ENCODE measurements at places on chromosomes 13 and 19. TPM values are rescaled to one million over a fixed set of nuclear protein-coding genes. Genes with fewer than 3 reads are reported as not detected.

The NLRP11 gene
- total RNA-seq = 0.05 TPM

The ZNF136 gene
- total RNA-seq = 11.7 TPM

The ARHGAP45 gene
- total RNA-seq = 107 TPM

The C5AR1 gene
- total RNA-seq = 0.79 TPM

DNA sequence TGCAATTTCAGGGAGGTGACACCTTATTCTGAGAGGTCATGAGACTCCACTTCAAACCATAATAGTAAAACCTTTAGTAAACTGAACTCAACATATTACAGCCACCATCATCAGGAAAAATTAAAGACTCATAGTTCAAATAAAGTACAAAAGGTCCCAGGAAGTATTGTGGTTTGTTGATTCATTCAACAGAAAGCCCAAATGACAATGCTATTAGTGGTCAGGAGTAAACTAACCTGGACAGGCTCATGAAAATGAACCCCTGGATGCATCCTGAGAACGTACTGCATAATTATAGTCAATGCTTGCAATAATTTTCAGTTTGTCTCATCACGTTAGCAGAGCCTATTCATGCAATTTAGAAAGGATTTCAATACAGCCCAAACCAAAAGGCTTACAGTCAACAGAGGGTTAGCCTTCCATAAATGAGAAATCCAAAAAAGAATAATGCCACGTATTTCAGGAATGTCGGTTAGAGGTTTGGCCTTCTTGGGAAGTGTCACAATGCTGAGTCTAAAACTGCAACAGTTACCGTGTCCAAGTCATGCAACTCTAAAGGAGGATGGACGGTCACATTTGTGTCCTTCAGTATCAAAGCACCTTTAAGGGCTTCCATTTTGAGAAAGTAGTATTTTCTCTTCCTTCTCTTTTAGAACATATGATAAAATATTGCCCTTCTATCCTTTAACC is 280.8 kb downstream of the ABCC4 start:
- no peaks in the 10 kb centered on the region for H3K4me1 ChIP-seq
- H3K4me3 ChIP-seq = no peak overlapping the region
- H3K36me3 ChIP-seq = peaks cover 31% of the 10 kb centered on the region
- H3K27ac ChIP-seq = no peak overlapping the region
- H3K27me3 ChIP-seq = no peaks in the 10 kb centered on the region
- no peak for DNase-seq

DNA sequence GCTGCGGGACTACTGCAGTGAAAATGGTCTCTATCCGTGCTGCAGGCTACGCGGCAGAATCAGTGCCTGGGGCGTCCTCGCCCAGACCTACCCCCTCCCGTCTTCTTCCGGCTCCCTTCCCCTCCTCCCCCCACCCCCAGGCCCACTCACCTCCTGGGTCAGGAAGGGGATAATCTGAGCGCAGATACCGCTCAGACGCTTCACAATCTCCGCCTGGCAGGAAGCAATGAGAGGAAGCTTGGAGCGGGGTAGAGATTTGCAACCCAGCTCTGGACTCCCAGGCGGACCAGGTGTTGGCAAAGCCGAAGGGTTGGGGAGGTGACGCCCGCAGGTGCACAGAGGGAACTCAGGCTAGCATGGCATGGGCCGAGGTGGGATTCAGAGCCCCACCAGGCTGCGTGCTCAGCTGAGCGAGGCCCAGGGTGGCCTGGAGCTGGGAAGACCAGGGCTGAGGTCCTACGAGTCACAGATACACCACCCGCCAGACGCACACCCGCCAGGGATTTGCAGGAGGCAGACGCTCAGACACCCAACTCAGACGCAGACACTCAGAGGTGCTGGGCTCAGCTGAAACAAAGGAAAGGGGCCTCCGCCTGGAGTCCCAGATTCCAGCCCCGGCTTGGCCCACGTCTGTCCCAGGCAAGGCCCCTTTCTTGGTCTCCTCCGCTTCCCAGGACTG is 4.1 kb downstream of the TLE2 start:
- peak; percentile 41 for DNase-seq
- H3K27me3 ChIP-seq = peaks cover 8% of the 10 kb centered on the region
- peak overlapping the region; percentile 65 for H3K27ac ChIP-seq
- no peaks in the 10 kb centered on the region for H3K36me3 ChIP-seq

- no peaks in the 10 kb centered on the region for H3K4me1 ChIP-seq
- no peaks in the 10 kb centered on the region for H3K36me3 ChIP-seq
- no peaks in the 10 kb centered on the region for H3K27me3 ChIP-seq
- no peak overlapping the region for H3K4me3 ChIP-seq
Measured at GRCh38 chr13:82088781-82089180, 1747.9 kb upstream of the SPRY2 start.

- peak overlapping the region; percentile 94 for H3K27ac ChIP-seq
- H3K4me3 ChIP-seq = peak overlapping the region; percentile 83
- H3K4me1 ChIP-seq = peaks cover 55% of the 10 kb centered on the region
- peak; percentile 84 for DNase-seq
- peaks cover 40% of the 10 kb centered on the region for H3K36me3 ChIP-seq
Measured at GRCh38 chr19:3184847-3185460, 776 bp upstream of the NCLN start.

DNA sequence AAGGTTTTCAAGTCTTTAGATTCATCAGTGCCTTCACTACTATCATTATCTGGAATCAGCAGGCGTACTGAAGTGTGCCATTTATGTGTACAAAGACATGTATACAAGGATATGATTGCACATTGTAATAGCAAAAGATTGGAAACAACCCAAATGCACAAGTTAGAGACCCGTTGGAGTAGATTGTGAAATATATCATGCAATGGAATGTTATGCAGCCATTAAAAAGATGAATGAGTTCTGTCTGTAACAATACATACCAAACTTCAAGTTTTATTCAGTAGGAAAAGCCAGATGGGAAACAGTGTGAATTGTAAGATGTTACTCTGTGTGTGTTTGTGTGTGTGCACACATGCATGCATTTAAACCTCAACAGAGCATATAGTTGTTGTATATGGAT is 97.9 kb downstream of the DGKH start:
- no peak for DNase-seq
- H3K4me3 ChIP-seq = no peak overlapping the region
- peaks cover 10% of the 10 kb centered on the region for H3K36me3 ChIP-seq
- H3K27me3 ChIP-seq = no peaks in the 10 kb centered on the region
- H3K4me1 ChIP-seq = peaks cover 16% of the 10 kb centered on the region

DNA sequence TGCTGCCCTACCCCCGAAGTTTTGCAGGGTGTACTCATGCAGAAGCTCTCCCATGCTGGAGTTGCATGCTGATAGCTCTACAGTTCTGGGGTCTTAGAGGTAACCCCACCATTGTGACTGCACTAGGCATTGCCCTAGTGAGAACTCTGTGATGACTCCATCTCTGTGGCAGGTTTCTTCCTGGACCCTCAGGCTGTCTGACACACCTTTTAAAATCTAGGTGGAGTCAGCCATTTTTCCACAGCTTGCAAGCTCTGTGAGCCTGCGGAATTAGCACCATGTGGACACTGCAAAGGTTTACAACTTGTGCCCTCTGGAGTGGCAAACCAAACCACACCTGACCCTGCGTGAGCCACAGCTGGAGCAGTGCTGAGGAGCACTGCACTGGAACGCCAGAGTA is 636.2 kb upstream of the SPRY2 start:
- no peaks in the 10 kb centered on the region for H3K27me3 ChIP-seq
- no peaks in the 10 kb centered on the region for H3K4me1 ChIP-seq
- no peak overlapping the region for H3K27ac ChIP-seq
- DNase-seq = no peak
- no peak overlapping the region for H3K4me3 ChIP-seq

DNA sequence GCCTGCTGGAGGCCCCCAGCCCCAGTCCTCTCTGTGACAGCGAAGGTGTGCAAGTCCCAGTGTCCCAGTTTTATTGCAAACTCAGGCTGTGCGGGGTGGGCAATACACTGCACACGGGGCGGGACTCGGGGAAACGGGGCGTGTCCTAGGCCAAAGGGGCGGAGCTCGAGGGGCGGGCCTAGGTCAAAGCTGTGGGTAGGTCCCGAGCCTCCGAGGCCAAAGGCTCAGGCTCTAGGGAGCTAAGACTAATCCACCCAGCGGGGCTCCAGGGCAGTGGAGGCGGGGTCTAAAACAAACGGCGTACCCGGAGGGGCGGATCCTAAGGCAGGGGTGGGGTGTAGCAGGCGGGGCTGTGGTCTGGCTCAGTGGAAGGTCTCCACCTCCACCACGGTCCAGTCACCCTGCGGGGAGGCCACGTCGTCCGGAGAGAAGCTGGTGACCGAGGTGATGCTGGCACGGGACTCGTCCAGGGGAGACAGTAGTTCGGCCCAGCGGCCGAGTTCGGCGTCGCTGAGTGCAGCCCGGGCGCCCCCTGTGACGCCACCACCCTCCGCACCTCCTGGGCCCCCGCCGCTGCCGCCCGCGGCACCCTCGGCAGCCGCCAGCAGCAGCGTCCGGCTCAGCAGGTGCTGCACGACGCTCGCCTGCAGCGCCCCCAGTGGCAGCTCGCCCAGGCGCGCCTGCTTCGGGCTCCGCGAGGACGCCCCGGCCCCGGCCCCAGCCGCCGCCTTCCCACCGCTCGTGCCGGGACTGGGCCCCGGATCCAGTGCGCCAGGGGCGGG is 5.3 kb downstream of the PRR36 start:
- H3K36me3 ChIP-seq = no peaks in the 10 kb centered on the region
- H3K4me3 ChIP-seq = peak overlapping the region; percentile 70
- H3K27ac ChIP-seq = peak overlapping the region; percentile 51
- H3K4me1 ChIP-seq = peaks cover 47% of the 10 kb centered on the region
- peaks cover 29% of the 10 kb centered on the region for H3K27me3 ChIP-seq
- DNase-seq = peak; percentile 92

DNA sequence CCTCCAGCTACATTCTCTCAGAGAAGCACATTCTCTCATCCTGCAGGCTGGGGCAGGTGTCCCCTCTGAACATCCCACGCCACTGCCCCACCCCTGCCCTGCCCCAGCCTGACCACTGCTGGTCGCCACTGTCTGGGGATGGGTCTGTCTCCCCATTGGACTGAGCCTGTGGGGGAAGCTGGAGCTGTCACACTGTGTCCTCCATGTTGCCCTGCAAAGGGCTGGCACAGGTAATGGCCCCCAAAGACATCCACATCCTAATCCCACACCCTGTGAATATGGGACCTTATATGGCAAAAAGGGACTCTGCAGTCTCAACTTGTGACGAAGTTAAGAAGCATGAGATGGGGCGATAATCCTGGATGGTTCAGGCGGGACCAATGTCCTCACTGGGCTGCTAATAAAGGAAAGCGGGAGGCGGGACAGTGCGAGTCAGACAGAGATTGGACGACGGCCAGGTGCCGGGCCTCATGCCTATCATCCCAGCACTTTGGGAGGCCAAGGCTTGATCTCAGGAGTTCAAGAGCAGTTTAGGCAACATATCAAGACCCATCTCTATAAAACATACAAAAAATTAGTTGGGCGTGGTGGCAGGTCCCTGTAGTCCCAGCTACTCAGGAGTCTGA is 9.1 kb downstream of the AP2S1 start:
- H3K4me1 ChIP-seq = peaks cover 4% of the 10 kb centered on the region
- peaks cover 16% of the 10 kb centered on the region for H3K36me3 ChIP-seq
- DNase-seq = no peak
- H3K27ac ChIP-seq = no peak overlapping the region

DNA sequence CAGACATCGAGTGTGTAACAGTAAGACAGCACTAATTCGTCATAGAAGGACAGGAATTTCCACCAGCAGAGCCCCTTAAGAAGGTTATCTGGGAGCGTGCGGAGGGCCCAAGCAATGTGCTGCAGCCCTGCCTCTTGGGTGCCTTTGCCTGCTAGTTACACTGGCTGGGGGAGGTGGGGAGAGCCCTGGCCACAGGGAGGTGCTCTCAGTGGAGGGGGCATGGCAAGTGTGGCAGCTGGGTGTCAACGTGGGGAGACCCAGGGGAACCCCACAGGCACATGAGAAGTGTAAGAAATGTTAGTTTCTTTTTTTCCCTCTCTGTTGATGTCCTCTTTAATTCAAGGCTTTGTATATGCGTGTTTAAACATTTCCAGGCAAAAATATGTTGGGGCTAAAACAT is 50.9 kb upstream of the TMTC4 start:
- no peak for DNase-seq
- H3K27me3 ChIP-seq = peaks cover 9% of the 10 kb centered on the region
- no peaks in the 10 kb centered on the region for H3K4me1 ChIP-seq

DNA sequence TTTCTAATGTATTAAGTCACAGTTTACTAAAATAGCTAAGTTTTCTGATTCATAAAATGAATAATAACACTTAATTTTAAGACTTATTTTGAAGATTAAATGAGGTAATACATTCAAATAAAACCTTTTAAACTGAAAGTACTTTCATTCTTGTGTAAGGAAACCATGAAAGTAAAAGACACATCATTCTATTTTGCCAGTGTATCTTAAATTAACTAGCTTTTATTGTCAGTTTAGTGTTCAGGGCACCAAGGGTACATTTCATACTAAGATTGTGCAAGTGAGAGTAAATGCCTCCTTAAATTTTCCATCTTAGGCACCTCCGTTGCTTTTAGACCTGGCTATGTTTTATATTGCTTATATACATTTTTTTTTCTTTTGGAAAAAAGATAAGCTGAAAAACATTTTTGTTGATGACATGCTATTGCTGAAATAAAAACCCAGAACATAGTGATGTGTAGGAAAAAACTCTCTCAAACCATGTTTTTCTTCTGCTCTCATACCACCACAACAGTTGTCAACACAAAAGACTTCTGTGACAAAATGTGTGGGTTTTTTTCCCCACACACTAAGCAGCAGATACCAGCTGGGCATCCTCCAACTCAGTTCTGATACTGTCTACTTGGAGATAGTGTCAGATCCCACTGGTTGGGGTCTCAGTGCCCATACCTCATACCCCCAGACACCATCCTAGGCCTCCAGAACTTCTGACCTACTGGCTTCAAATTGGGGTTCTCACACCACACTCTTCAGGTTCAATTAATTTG is 30.7 kb upstream of the LPAR6 start:
- H3K4me1 ChIP-seq = peaks cover 21% of the 10 kb centered on the region
- peaks cover 1% of the 10 kb centered on the region for H3K36me3 ChIP-seq
- H3K27me3 ChIP-seq = no peaks in the 10 kb centered on the region
- H3K4me3 ChIP-seq = no peak overlapping the region

- H3K27me3 ChIP-seq = peaks cover 10% of the 10 kb centered on the region
- H3K4me3 ChIP-seq = no peak overlapping the region
- no peak overlapping the region for H3K27ac ChIP-seq
Measured at GRCh38 chr13:79271616-79272015, 134.4 kb downstream of the RBM26 start.

GRCh38 chr13:45763419-45763818 is 61.3 kb downstream of the CBY2 start:
- H3K4me3 ChIP-seq = no peak overlapping the region
- no peaks in the 10 kb centered on the region for H3K27me3 ChIP-seq
- H3K27ac ChIP-seq = no peak overlapping the region
- peaks cover 5% of the 10 kb centered on the region for H3K4me1 ChIP-seq
- H3K36me3 ChIP-seq = no peaks in the 10 kb centered on the region
- DNase-seq = no peak

- H3K4me1 ChIP-seq = no peaks in the 10 kb centered on the region
- H3K27me3 ChIP-seq = peaks cover 42% of the 10 kb centered on the region
- no peaks in the 10 kb centered on the region for H3K36me3 ChIP-seq
- H3K4me3 ChIP-seq = peak overlapping the region; percentile 34
- peak; percentile 9 for DNase-seq
- H3K27ac ChIP-seq = no peak overlapping the region
Measured at GRCh38 chr13:51222686-51223559, 725 bp downstream of the FAM124A start.

GRCh38 chr19:46023311-46023779 is 492 bp upstream of the PGLYRP1 start:
- H3K4me3 ChIP-seq = no peak overlapping the region
- no peaks in the 10 kb centered on the region for H3K36me3 ChIP-seq
- H3K27me3 ChIP-seq = peaks cover 13% of the 10 kb centered on the region

Data from activated CD4-positive, alpha-beta T cell treated with anti-CD3 and anti-CD28 coated beads for 36 hours (primary cell).